ENCODE measurements at places on chromosomes 6 and 20.

GRCh38 chr6:7545316-7546019 is 4.0 kb downstream of the DSP start:
- DNase-seq = no peak

- no peak for DNase-seq
Observed at GRCh38 chr6:113112086-113112485, 745.1 kb upstream of the MARCKS start.

DNA sequence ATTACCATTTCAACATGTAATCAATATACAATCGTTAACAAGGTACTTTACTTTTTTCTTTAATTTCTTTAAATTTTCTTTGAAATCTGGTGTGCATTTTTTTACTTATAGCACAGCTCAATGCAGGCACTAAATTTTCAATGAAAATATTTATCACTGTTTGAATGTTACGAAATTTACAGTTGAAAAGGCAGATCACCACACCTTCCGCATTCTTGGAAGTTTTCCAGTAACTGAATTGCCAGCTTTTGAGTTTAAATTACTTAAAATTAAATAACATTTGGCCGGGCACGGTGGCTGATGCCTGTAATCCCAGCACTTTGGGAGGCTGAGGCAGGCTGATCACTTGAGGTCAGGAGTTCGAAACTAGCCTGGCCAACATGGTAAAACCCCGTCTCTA is 309.9 kb downstream of the BMP7 start:
- no peak for DNase-seq

- DNase-seq = no peak
Observed at GRCh38 chr6:17098538-17098937, 3.3 kb upstream of the STMND1 start.

- no peak for DNase-seq
Observed at GRCh38 chr6:1089859-1090258, 222.0 kb upstream of the FOXQ1 start.

GRCh38 chr20:50023116-50023805 is 40.5 kb downstream of the SNAI1 start:
- no peak for DNase-seq
